ENCODE measurements at places on chromosomes 3 and 15.

GRCh38 chr3:11950576-11950975 lies 53.6 kb upstream of the SYN2 start:
- no peak for DNase-seq

GRCh38 chr3:143152043-143152442 lies 32.5 kb downstream of the CHST2 start:
- DNase-seq, result no peak

GRCh38 chr3:39260957-39261356 lies 18.9 kb downstream of the CX3CR1 start:
- no peak for DNase-seq

DNA sequence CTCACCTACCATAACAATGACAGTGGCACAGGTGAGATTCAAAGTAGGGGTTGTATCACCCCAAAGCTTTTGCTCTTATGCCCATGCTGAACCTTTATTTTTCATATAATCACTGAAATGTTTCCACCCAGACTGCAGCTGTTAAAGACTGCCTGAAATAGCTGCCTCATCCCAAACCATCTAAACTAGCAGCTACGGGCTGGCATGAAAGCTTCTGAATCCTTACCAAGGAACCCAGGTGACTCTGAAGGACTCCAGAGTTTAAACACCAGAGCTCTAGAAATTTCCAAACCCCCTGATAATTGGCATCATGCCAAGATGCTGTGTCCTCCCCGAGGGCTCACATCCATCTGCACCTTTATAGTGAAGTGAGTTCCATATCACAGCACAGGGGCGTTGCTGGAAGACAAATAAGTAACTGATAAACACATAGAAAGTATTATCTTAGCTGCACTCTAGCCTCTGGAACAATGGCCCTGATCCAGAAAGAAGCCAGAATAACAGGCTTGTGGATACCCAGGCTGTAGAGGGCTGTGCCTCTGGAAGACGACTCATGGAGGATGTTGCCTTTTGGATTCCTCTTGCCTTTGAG lies 238.9 kb downstream of the CADPS start:
- DNase-seq, result no peak

DNA sequence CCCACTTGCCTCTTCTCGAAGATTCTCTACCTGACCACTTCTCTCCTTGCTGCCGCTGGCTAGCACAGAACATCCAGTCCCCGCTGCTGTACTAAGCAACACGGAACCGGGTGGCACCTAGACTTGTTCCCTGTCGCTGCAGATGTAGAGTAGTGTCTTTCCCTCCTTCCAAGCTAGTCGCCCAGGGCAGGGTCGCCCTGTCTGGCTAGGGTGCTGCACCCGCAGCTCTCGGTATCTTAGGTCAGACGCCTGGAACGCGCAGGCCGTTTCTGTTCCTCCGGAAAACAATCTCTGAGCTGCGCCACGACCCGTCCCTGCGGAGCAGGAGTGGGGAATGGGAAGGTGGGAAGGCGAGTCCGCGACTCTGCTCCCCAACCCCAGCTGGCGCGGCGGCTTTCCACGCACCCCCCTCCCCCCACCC lies 758 bp upstream of the SNX33 start:
- no peak for DNase-seq

GRCh38 chr15:46296797-46297196 lies 662.0 kb downstream of the SQOR start:
- no peak for DNase-seq

DNA sequence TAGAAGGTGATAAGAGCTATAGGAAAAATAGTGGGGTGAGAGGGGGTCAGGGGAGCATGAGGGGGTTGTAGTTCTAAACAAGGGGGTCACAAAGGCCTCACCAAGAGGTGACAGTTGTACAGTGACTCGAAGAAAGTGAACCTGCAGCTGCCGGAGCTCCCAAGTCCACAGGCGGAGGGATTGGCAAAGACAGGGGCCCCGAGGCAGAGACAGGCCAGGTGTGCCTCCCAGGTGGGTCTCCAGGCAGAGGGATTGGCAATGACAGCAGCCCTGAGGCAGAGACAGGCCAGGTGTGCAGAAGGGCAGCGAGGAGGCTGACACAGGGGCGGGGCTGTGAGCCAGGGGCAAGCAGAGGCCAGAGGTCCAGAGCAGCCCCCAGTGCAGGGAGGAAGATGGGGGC lies 63.7 kb downstream of the DNAJB8 start:
- DNase-seq, result no peak

DNA sequence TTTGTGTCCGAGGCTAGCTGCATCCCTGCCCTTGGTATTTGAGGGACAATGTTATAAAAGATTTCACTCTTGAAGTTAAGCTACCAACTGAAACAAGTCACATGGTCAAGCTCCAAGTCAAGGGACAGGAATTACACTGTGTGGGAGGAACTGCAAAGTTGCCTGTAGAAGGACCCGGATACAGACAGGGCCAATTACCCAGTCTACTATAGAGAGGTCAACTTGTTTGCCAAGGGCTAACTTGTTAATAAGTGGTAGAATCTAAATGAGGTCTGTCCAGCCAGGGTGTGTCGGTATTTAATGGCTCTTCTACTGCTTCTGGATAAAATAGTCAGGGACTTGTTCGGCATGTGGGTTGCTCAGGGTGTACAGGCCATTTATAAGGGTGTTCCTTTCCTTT lies 55.7 kb downstream of the PTPRG start:
- DNase-seq, result no peak

DNA sequence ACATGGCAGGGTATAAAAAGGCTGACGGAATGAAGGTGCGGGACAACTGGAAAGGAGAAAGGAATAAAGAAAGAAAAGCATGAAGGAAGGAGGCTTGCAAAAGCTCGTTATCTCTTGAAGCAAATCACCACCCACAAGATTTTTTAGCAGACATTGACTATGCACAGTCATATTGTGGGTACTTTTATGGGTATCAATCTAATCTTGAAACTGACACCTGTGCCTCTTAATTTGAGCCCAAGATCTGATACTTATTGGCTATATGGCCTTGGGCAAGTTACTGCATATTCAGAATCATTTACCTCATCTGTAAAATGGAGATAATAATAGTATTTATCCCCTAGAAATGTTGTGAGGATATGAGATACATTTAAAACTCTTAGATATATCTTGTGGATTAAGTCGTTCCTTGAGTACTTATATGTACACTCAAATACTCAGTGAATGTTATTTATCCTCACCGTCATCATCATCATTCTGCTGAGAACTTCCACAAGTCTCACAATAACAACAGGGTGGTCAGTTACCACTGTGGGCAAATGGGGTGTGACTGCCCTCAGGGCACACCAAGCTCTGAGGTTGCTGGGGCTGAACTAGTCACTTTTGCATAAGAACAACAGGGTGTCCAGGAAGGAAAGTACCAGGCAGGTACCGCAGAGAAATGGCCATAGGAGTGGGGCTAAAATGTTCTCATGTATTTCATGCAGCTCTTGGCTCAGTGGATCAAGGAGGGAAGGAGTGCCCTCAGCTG lies 266.1 kb downstream of the SLC9A9 start:
- no peak for DNase-seq

Measured in activated CD4-positive, alpha-beta T cell treated with anti-CD3 and anti-CD28 coated beads for 24 hours (primary cell).